ENCODE measurements at places on chromosomes 1 and 21.

- no peak for DNase-seq
Measured at GRCh38 chr1:76939817-76940216, 72.5 kb downstream of the ST6GALNAC5 start.

DNA sequence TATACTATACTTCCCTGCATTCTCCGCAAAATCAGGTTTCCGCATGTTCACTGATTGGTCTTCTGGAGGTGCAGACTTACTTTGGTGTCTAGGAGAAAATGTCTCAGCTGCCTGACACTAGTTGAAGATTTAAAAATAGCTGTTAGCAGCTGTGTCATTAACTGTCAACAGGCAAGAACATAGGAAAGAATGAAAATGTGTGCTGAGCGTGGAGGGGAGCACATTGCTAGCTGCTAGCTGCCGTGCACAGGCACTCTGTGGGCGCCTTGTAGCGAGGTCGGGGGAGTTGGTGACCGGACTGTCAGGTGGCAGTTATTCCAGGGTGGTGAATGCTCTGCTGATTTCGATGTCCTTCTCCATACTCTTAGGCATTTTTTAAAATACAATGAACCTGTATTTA lies 5.2 kb downstream of the FAAH start:
- DNase-seq = no peak

DNA sequence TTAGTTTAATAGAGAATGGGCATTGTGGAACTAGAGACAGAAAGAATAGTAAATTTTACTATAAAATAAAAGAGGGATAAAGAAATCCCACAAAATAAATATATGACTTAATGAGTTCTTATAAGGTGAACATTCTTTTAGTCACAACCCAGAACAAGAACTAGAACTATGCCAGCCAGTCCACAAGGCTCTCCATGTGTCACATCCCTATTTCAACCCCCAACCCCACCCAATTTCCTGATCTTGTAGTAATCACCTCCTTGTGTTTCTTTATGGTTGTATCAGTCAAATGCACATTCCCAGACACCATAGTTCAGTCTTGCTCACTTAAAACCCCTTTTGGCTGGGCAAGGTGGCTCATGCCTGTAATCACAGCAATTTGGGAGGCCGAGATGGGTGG lies 662.3 kb upstream of the CAMK1G start:
- no peak for DNase-seq

GRCh38 chr1:157115851-157116736 lies 16.5 kb upstream of the ETV3L start:
- no peak for DNase-seq

- peak; percentile 79 for DNase-seq
Measured at GRCh38 chr1:173255214-173255813, 48.2 kb upstream of the TNFSF4 start.

All from choroid plexus epithelial cell (primary cell).